Tibial artery (tissue), 4 donors: ENCODE measurements at places on chromosomes 1 and 21.
A peak's percentile ranks its signal among the peaks of the same experiment; 100 is the strongest.

DNA sequence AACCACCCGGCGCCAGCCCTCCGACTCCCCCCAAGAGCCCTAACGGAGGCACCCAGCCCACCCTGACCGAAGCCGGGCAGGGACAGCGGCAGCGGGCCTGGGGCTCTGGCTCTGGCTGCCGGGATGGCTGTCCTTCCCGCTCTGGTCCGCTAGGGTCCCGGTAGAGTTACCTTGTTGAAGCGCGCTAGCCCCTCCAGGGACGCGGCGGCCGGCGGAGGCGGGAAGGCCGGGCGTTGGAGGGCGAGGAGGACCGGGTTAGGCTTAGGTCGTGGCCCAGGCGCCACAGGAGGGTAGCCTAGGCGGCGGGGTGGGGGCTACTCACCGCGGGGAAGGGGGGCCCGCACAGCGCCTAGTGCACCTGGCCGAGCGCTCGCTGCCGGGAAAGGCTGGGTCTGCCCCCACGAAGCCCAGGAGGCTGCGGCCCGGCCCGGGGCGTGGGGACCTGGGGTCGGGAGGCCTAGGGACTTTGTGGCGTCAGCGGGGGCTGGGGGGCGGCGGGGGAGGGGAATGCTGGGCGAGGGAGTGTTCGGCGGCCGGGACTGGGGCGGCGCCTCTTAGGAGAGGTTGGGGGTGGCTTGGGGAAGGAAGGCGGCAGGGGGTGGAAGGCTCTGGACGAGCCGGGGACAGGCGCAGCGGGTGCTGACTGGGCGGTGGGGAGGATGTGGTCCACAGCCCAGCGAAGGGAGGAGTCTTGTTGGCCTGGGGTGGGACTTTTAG is at the start of gene TRIM17:
Gene TRIM17 (minus strand): TSS at position 645 of the 717 bp plus-strand sequence. CDS start 1,789 bp downstream, outside the sequence.
- no peak for DNase-seq

DNA sequence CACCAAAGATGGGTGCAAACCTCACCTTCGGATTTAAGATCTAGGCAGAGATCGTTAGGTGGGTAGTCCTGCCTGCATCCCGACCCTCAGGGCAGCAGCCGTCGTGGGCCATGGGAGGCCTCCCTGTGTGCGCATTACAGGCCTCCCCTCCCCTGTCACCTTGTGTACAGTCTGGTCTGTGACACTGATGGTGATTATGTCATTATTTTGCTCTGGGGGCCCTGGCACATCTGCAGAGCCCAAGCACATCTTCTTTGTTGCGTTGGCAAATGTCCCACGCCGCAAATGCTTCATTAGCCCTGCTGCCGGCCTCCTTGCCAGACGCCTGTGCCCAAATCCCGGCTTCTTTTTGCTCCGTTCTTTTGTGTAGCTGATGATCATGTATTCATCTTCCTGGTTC is 31.7 kb downstream of the PROX1 start:
- DNase-seq, result no peak

DNA sequence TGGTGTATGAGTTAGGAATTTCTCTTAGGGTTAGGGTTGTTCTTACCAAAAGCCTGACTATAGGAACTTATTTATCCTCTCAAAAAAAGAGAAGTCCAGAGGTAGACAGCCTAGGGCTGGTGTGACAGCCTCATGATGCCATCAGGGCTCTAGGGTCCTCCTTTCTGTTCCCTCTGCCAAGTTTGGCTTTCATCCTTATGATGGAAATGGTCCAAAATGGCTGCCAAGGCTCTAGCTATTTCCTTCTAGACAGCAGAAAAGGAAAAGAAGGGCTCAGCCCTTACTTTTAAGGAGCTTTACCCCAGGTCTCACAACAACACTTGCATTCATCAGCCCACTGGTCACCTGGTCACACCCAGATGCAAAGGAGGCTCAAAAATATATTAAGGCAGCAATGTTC is 44.5 kb downstream of the IL12RB2 start:
- no peak for DNase-seq

DNA sequence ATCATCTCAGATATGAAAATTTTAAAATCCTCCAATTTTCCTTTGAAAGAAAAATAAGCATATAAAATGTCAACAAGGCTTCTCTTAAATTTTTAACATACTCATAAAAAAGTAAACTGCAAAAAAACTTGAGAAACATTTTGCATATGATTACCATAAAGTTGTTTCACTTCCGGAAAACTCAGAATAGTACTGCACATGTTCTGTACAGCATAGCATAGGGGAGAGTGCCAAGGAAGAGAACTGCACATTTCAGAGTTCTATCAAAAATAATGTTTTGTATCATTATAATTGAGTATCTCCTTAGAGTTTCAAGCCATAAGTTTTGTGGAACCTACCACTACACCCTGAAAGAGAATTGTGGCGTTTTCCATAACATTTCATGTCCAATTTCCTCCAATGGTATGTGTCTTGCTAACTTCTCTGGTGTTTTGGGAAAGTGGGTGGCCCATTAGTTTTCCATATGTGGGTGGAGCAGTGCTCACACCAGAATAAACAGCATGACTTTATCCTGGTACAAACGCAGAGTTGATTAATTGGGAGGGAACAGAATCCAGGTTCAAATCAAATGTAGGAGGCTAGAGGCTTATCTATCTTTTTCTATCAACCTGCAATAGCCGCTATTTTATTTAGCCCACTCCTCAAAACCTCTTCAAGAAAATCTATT is 430.9 kb downstream of the LMO4 start:
- DNase-seq, result no peak

DNA sequence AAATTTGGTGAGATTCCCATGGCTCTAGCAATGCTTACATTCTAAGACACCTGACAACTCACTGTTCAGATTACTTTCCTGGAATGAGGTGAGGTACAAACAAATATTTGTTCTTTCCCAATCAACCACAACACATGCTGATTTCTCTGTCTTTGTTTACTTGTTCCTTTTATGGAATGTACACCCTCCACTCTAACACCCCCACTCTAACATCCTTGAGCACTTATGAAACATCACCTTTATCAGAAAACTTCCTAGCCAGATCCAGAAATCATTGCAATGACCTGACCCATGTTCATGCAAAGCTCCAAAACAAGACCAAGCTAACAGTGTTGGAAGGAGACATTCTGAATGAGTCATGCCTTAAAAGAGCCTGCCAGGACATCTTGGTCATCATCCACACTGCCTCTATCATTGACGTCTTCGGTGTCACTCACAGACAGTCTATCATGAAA is 35.5 kb downstream of the HSD3B1 start:
- DNase-seq, result no peak

DNA sequence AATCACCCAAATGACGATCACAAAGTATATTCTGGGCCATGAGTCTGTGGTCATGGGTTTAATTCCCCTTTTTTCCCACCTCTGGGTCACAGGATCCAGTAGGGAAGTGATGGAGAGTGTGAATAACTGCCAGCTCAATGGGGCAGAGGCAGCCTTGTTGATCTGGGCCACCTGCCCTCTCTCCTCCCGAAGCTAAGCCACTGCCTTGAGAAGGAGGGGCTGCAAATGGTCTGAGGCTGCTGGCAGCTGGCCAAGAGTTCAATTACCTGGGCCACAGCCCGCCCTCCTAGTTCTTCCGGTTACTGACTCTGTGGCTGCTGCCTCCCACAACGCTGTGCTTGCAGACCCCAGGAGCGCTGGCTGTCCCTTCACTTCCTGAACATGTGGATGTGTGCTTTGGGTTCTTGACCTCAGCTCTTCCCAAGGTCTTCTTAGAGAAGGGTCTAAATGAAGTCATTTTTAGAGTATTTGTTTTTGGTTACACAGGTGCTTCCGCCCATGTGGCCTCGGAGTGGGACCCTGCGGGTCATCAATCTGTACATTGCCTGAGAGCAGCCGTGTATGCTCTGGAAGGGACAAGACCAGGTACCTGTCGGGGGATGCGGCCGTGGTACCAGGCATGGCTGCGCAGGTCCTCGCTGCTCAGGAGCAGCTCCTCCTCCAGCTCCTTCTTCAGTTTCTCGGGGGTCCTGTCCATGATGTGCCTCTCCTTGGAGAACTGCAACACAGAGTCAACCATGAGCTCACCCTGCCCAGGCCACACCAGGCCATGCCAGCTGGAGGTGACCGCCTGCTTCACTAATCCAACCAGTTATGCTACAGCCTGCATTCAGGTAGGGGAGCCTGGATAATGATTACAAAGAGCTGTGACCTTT is 89.7 kb downstream of the BCAR3 start:
- DNase-seq, result no peak

DNA sequence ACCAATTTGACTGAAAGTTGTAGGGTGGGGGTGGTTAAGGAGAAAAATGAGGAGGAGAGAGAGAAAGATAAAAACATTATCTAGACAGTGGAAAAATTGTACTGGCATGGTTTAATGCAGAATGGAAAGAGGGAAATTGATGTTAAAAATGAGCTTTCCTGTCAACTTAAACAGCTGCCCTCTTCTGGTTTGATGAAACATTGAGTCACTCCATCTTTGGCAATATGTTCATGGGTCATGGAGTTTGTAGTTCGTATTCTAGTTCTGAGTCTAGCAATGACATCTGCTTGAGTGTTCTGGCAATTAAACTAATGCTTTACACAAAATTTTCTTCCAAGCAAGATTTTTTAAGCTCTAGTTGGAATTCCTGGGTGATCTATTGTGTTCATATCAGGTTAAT is 9.6 kb downstream of the ZNF648 start:
- no peak for DNase-seq

DNA sequence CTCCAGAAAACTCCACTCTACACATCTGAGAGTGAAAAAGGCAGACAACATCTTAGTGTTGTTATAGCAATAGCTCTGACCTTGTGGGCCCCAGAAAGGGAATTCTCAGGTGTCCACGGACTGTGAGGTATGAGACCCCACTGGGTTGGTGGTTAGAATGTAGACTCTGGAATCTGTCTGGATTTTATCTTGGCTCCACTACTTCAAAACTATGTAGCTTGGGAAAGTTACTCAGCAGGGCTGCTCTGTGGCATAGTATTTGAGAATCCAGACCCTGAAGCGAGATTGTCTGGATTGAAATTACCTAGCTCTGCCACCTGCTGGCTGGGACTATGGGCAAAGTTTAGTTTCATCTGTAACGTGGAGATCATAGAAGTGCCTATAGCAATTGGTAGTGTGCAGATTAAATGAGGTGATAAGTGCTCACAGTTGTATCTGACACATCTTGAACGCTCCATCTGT is 25.8 kb downstream of the PRDM2 start:
- DNase-seq, result no peak

DNA sequence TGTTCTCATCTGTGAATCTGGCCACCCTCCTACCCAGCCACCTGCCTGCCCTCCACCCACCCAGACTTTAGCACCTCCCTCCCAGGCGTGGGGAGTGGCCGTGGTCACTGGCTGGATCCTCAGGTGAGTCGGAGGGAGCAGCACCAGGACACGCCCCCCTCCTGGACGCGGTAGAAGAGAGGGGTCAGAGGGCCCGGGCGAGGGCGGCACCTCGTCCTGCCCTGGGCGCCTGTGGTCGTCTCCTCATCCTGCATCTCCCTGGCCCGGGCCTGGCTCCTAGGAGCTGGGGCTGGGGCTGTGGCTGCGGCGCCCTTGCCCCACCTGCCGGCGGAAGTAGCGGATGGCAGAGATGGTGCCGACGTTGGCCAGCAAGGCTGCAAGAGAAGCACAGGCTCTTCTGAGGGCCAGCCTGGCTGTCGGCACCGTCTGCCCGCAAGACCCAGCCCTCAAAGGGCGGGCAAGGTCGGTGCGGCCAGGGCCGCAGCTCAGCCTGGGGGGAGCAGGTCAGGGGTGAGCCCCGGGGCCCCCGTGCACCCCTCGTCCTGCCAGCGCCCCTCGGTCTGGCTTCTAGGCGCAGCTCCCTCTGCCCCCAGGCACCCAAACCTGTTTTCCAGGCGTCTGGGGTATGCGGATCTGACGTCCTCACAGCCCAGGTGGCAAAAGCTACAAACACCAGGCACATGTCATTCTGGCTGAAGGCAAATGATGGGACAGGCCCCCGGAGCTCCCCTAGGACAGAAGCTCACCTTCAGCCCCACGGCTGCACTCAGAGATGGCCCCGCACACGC is 5.8 kb downstream of the PERM1 start:
- peak; percentile 83 for DNase-seq

- DNase-seq, result no peak
These were observed 190.6 kb upstream of the BEND5 start for GRCh38 chr1:48967318-48967717.

DNA sequence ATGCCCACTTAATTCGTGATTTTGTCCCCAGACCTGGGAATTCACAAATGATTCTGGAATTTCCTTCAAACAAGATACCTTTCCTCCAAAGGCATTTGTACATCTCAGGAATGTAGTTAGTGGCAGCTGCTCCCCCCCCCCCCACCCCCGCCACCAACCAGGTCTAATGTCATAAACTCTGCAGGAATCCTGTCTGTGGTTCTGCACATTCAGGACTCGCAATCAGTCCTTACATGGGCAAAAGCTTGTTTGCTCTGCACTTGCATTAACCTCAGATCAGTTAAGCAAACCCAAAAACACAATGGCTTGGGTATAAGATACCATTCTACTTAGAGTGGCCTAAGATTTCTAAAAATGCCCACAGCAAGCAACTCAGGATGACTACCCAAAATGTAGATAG is 143.8 kb downstream of the TGFB2 start:
- no peak for DNase-seq

GRCh38 chr1:208641579-208642280 is 397.5 kb upstream of the PLXNA2 start:
- DNase-seq, result no peak

- no peak for DNase-seq
These were observed 84.3 kb downstream of the LTN1 start for GRCh38 chr21:28908351-28908750.

DNA sequence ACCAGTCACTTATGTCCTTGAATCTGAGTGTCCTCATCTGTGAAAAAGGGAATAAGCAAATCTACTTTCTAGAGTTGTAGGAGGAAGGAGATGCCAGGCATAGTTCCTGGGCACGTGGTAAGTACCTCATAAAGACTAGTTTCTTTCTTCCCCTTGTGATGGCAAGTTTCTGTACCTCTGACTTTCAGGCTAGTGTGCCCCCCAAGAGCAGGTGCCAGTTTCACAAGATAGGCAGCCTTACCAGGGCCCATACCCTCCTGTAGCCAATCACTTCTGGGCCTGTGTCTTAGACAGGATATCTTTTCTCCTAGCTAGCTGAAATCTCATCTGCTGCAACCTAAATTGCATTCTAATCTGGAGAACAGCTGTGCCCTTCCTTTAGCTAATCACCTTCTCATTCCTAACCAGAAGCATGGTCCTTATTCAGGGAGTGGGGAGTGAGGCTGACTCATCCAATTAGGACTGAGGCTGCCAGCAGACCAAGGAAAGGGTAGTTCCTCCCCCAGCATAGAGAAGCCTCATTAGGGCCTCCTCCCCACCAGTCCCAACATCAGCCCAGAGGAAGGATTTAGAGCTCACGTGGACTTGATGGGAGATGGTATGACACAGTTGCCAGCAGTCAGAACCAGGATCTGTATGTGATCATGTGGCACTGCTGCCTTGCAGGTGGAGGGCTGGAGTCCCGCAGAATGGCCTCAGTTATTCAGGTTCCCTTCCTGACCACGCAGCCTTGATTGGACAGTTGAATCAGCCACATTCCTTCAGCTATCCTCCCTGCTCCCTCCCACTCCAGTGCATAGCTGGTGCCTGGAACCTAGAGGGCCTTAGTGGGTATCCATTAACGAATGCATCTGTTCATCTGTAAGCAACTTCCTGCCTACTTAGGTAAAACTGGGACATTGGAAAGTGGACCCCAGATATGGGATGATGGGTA is 7.9 kb downstream of the KLHDC8A start:
- no peak for DNase-seq

GRCh38 chr1:33081554-33082305 is 777 bp downstream of the AZIN2 start:
- no peak for DNase-seq

GRCh38 chr1:33013791-33014190 is 22.9 kb downstream of the AK2 start:
- DNase-seq, result no peak
